ENCODE measurements at places on chromosomes 1 and 21.

- no peak for DNase-seq
Observed at GRCh38 chr1:160061369-160062229, 8.4 kb downstream of the KCNJ10 start.

GRCh38 chr1:201332616-201333335 lies 44.7 kb downstream of the TNNT2 start:
- DNase-seq = no peak

GRCh38 chr21:16311229-16311628 lies 581.4 kb downstream of the USP25 start:
- no peak for DNase-seq

- DNase-seq = no peak
Observed at GRCh38 chr1:15436881-15437442, 1.3 kb upstream of the CTRC start.

GRCh38 chr1:198472119-198472518 lies 68.4 kb downstream of the ATP6V1G3 start:
- no peak for DNase-seq

- DNase-seq = no peak
Observed at GRCh38 chr1:107786203-107786845, 178.7 kb downstream of the VAV3 start.

DNA sequence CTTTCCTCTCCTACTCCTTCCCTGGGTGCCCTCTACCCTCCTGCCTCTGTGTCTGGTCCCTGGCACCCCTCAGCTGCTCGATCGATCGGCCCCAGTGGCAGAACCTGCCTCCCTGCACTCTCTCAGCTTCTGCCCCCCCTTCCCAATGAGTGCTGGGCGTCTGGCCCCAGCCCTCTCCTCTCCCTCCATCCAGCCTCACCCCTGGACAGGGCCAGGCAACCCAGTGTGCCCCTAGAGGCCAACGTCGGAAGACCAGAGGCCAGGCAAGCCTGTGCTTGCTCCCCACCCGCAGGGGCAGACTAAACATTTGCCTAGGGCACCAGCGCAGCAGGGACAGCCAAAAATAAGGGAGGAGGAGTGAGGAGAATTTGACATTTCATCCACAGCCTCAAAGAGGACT lies 43.5 kb downstream of the LGR6 start:
- DNase-seq = no peak

DNA sequence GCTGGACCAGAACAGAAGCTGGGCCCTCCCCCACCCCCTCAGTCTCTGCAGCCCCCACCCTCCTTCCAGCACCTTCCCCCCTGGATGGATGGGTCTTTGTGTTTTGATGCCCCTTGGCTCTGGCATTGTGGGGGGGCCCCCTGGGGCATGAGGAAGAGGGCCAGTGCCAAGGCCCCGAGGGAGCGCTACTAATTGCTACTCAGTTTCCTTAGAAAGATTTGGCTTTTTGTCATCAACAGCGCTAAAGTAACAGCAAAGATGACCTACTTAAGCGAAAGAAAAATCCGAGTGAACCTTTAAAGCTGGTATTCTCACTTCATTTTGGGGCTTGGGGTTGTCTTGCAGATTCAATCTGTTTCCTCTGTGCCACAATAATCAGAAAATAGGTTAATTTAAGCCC lies 63.5 kb downstream of the SKI start:
- DNase-seq = no peak

- DNase-seq = no peak
Observed at GRCh38 chr1:33122483-33123178, 41.7 kb downstream of the AZIN2 start.

DNA sequence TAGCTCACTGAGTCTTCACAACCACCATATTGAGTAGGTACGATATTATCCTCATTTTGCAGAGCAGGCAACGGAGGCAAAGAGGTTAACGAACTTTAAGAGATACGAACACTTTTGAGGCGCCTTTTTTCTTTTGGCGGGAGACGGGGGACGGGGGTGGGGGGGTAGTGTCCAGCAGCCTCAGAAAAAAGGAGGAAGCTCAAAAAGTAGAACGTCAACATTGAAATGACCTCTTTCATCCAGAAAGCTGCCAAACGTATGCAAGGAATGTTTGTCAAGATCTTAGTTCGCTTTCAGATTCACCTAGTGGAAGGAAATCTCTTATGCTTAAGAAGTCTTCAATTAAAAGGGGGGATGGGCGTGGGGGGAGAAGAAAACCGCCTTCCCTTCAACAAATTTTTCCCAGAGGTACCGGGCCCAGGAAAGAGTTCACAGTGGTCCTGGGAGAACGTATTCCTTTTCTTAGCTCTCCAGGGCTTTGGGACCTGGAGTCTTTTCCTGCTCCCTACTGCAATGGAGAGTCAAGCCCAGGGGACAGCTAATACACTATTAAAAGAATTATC lies 1.1 kb upstream of the PCAT6 start:
- DNase-seq = no peak

DNA sequence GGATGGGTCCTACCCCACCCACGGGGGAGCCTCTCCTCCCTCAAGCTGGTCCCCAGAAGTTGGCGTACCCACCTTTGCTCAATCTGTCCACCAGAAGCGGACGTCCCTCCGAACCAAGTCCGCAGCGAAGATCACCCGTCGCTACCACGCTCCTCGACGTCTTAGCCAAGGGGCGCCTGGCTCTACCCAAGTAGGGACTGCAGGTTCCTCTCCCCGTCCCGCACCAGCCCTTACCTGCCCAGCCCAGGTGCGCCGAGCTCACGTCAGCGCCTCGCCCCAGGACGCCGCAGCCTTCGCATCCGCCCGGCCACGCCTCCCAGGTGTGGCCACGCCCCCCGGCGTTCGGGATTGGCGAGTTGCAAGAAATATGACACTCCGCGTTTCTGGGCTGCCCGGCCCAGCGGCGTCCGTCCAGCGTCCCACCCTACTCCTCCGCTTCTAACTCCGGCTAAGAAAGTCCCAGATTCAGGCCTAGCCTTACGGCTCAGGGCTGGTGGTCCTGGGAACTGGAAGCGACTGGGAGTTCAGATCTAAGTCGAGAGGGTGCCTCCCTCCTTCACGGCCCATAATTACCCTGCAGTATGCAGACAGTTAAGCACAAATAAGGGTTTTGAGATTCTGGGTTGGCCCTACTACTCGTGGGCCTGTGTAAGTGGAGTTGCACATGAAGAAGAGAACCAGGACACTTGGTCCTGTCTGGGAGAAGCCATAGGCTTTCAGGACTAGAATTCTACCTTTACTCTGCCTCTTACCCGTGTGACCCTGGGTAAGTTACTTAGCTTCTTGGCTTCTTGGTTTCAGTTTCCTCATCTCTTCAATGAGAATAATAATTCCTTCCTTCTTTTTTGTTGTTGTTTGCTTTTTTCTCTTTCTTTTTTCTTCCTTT lies at the start of gene IRF6:
Gene IRF6, minus strand, starts transcription at position 268 of the 886 bp plus-strand sequence. CDS start 4,729 bp downstream, outside the sequence.
- peak; percentile 62 for DNase-seq

- DNase-seq = no peak
Observed at GRCh38 chr1:205588636-205589035, 43.2 kb downstream of the ELK4 start.

- no peak for DNase-seq
Observed at GRCh38 chr1:109812691-109813393, 49.1 kb upstream of the EPS8L3 start.

DNA sequence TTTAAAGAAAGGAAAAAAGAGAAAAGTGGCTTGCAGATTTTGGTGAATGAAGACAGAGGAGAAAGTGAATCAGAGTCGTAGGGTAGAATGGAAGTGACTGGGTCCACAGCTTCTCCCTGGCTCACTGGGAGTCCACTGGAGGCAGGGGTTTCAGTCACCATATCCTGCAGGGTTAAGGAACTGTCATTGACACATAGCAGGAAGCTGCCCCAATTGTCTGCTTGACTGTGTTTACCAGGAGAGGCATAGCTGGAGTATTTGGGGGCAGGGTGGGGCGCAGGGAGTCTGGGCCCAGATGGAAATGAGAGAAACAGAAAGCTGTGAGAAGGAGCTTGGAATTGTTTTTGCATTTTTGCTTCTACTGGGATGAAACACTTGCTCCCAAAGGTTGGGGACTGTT lies 228.8 kb upstream of the CSF3R start:
- DNase-seq = no peak

- no peak for DNase-seq
Observed at GRCh38 chr1:77021732-77022131, 154.5 kb downstream of the ST6GALNAC5 start.

DNA sequence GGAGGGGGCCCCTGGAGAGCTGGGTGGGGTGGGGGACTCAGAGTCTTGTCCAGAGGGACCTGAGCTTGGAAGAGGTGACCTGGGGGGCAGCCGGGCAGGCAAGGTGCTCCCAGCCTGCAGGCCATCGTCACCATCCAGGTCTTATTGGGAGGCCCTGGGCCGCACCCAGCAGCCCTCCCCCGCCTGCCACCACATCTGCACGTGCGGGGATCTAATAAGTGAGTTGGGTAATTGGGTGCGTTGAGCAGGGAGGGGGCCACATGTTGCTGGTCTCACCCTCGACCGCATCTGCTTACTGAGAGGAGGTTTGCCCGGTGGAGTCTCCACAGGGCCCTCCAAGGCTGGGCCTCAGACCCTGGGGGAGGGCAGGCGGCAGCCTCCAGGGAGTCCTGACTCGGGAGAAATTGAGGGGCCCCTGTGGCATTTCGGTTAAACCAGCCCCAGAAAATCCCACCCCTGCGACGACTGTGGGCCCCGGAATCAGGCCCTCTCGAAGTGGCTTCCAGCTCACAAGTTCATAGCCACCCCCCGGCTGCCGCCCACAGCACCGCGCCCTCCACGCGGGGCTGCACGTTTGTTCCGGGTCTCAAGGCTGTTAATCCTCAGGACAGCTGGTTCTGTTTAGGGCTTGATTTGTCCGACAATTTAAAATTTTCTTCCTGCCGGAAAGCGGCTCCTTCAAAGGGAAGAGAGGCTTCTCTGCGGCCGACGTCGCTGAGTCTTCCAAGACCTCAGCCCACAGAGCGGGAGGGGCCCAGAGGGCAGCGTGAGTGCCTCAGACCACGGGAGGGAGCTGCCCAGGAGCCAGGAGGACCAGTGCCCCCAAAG lies 14.7 kb upstream of the COL6A2 start:
- no peak for DNase-seq

- no peak for DNase-seq
Observed at GRCh38 chr1:63343922-63344321, 21.6 kb downstream of the FOXD3 start.

- no peak for DNase-seq
Observed at GRCh38 chr1:41902159-41902577, 16.6 kb downstream of the HIVEP3 start.
